ACHN (cell line): ENCODE measurements at places on chromosomes 3 and 15.

GRCh38 chr3:116046350-116046749, 398.9 kb downstream of the LSAMP start:
- no peak for DNase-seq

DNA sequence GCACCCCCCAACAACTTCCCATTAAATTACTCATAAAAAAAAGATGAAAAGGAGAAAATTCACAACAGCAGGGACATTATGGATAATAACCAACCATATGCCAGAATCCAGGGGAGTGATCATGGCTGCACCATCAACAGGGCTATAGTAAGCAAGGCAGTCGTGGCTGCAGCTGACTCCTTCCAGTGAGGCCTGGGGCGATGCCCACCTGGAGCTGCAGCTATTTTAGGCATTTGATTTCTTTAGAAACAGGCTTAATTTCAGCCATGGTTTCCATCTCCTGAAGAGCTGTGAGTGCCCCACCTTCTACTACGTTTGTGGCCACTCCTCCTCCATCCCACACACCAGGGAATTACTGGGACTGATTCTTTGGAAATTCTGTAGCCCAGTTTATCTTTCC, 84.0 kb downstream of the MINAR1 start:
- no peak for DNase-seq

GRCh38 chr3:72490688-72491435, 357.4 kb downstream of the SHQ1 start:
- no peak for DNase-seq

- DNase-seq: no peak
Observed at GRCh38 chr3:108983051-108983450, 29.4 kb upstream of the GUCA1C start.

DNA sequence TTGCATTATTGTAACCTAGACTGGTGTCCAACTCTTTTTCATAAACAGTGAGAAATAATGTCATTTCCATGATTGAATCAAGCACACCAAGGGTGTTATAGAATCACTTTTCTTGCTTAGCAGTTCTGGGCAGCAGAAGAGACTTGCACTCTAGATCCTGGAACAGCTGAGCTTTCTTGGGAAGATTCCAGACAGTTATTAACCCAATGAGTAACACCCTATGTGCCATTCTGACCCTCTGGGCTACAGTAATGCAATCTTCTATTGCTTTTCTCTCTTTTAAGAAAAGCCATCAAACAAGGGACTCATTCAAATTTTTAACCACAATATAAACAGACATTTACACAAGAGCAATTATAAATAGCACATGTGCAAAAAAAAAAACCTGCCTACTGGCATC, 39.3 kb upstream of the USP3 start:
- DNase-seq: peak; percentile 39

DNA sequence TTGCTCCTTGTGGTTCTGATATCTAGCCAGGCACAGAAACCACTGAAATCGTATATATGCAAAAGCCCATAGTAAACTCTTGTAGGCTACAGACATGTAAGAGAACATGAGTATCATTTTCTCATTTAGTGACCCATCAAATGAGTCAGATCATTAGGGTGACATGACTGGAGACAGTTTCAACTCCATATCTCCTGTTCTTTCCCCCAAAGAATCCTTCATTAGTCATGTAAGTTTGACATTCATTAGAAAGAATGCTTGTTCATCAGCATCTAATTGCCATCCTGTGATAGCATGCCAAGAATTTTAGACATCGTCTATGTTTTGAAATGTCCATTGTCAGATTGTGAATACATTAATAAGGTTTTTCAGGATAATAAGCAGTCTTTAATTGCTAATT, 264.9 kb upstream of the TPM1 start:
- no peak for DNase-seq

- no peak for DNase-seq
Observed at GRCh38 chr3:136516095-136516494, 236.1 kb downstream of the STAG1 start.

DNA sequence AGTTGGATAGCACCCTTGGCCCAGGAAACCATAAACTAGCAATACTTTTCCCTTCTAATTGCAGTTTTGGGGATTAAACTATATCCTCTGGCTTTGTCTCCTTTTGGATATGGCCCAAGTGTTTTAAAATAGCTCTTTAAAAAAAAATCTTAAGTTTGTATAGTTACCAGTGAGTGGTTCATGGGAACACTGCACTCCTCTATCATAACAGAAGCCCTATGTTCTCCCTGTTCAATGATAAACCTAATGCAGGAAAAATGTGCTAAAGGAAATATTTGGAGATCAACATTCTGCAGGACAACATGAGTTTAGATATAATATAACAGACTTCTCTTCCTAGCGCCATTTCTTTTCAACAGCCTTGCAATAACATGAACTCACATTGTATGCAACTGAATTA, 13.1 kb downstream of the MRPL47 start:
- no peak for DNase-seq

DNA sequence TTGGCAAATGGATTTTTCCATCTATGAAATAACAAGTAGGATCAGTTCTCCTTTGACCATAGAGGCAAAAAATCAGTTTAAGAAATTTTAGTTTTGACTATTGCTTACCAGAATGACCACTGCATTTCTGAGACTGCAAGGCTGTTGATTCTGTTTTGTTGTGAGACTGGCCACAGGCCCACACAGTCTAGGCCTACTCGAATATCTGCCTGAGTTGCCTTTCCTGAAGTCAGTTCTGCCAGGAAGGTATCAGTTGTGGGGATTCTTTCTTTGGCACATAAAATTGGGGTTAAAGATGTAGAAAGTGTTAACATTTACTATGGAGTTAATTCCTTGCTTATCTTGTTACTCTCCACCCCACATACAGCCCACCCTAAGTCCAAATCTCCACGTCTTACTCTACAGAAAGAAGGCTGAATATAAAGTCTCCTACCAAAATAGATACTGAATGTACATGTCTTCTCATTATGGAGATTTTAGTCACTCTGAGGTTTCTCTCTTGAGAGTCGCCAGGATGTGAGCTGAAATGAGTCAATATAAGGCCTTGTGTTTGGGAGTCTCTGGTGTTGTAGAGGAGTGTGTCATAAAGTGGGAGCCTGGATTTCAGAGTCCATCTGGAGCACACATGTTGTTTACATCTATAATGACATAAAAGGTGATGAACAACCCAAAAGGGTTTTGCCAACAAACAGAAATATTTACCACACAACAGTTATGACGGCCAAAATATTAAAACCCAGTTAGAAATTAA, 45.0 kb upstream of the WWTR1 start:
- DNase-seq: no peak

GRCh38 chr15:62124973-62125303, 40.1 kb downstream of the C2CD4B start:
- DNase-seq: no peak

DNA sequence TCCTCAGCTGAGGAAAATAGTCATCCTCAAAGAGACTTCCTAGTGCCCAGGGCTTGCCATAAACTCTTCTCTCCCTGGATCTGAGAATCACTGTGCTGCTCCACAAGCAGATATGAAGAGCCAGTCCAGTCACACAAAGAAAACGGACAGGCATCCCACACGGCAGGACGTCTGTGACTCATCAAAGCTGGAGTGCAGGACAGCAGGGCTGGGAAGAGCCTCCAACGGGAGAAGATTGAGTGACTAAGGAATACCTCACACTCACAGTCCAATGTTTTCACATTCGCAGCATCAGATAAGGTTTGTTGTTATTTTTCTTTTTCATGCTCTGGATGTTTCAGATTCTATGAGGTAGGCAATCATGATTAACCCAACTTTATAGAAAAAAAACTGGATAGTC, 57.8 kb downstream of the NEK10 start:
- peak; percentile 84 for DNase-seq

DNA sequence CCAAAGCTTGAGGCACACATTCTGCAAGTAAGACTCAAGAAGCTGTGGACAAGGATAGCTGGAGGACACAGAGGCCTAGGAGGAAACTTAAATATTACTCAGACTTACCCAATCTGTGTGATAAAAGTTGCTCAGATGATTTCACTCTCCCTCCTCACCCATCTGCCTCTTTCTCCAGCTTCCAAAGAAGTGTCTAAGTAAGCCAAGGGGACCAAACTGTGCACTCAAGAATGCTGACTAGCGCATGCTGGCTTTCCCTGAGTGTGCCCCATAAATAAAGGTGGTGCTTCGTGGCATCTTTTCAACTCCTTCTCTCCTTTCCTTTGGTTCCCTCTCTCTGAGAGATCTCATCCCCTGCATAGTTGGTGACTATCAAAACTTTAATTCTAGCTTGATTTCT, 211.0 kb upstream of the LMCD1 start:
- DNase-seq: no peak

- DNase-seq: no peak
Observed at GRCh38 chr3:99549957-99550603, 88.3 kb upstream of the COL8A1 start.

GRCh38 chr3:101779047-101779821, at the start of gene NXPE3:
NXPE3 (plus strand) TSS chr3:101779211; CDS start chr3:101785597, 6,386 bp downstream.
- peak; percentile 82 for DNase-seq

DNA sequence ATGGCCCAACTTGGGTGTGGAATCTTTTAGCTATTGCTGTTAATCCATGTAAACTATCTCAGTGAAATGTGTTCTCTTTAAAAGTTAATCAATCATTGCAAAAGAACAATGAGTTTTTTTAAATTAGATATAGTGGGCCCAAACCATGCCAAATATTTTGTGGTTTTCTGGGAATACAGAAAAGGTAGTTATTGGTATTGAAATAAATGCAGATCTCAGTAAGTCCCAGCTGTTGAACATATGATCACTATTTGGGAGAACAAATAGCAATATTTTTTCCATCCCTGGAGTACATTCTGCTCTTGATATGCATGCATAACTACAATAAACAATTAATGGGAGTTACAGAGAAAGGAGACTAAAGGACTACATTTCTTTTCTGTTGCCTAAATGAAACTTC, 36.0 kb upstream of the LEKR1 start:
- no peak for DNase-seq

DNA sequence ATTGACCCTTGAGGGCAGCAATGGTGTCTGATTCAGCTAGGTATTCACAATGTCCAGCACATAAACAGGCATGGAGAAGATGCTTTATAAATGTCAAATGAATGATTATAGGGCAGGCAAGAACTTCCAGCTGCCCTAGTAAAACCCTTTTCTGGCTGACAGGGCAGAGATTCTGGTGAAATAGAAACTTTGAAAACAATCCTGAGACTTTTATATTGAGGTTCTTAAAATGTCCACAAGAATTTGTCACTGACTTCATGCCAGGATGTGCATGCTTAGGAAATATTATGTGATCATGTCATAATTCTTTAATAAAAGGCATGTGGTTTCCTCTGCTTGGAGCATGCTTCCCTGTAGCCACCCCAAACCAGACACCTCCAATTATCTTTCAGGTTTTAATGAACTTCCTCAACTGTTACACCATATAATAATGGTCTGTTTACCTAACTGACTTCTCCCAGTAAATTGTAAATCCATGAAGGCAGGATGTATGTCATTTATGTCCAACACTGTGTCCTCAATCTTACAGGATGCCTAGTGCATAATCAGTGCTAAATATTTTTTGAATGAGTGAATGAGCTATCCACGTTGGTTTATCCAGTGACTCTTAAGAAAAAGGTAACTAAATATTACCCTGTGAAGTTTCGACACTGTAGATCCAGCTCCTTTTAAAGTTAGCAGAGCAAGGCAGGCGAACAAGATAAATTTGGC, 43.4 kb upstream of the CLRN1 start:
- DNase-seq: no peak

DNA sequence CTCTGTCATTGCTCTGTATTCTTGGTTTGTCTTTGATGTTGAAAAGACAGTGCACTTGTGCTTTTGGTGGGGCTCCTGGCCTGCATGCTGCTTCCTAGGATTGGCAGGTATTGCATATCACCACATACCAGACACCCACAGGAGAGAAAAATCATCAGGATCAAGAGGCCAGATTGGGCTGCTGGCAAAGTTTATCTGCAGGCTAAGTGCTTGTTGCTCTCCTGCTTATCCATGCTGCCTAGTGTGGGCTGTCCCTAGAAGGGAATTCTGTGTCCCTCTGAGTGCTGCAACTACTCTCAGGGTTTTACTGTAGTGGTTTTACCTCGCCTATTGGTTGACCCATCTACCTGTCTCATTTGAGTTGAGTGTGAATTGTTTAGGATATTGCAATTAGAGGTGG, 833 bp upstream of the SLC22A13 start:
- DNase-seq: no peak

- DNase-seq: no peak
Observed at GRCh38 chr15:96306321-96306720, 24.2 kb upstream of the NR2F2 start.

DNA sequence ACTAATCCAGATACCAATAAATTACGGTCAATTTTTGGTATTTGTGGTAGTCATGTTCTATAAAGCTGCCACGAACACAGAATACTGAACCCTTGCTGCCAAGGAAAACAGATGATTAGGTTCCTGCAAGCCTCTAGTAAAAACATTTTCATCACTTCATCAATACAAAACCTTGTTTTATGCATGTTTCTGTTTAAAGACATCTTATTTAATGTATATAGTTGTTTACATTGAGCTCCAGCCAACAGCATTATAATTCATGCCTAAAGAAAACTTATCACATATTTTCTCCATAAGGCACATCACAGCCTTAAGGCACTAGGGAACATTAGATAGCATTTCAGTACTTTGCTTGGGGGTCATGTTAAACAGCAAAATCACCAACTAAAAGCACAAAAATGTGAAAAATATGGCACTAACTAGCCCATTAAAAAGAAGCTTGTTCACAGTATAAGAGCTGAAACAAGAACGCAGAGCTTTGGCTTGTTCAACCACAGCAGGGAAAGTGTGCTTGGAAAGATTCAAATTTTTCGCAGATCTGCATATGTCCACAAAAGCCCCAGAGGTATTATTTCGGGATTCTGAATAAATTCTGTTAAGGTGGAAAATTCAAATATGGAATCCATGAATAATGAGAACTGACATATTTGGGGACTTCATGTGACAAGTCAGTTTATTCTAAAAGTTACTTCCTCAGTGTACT, 27.7 kb downstream of the POLQ start:
- DNase-seq: no peak

DNA sequence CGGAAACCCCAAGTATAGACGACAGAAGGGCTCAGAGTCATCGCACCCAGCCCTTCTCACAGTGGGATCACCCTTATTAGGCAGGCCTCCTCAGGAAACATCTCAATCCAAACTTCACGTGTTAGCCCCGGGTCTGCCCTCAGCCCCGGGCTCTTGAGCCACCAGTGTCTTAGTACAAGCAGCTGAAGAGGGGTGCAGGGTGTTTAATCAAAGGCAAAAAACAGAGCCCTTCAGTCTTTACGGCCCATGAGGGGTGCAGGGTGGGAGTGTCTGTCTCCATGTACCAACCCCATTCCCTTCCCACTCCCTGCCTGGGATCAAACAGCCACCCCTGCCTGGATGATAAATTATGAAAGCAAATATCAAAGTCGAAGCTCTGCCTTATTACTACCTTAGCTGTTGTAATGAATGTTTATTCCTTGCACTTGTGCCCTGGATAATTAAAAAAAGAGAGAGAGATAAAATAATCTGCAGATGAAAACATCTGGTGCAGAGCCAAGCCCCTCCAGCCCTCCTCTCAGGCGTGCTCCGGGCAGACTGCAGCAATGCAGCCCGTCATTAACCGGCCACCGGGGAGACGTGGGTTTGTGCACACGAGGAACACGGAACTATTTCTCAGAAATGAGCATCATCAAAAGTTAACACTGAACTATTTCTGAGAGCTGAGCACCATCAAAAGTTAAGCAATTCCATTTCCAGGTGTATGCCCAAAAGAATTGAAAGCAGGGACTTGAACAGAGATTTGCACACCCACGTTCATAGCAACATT, 64.5 kb downstream of the ADAMTS17 start:
- no peak for DNase-seq

- DNase-seq: no peak
Observed at GRCh38 chr3:108897883-108898282, 55.8 kb downstream of the GUCA1C start.

GRCh38 chr15:82043130-82043673, 2.6 kb downstream of the MEX3B start:
- DNase-seq: no peak
